ENCODE measurements at places on chromosomes 1 and 21.

GRCh38 chr1:212098310-212098709 is 62.8 kb downstream of the DTL start:
- DNase-seq, result no peak

DNA sequence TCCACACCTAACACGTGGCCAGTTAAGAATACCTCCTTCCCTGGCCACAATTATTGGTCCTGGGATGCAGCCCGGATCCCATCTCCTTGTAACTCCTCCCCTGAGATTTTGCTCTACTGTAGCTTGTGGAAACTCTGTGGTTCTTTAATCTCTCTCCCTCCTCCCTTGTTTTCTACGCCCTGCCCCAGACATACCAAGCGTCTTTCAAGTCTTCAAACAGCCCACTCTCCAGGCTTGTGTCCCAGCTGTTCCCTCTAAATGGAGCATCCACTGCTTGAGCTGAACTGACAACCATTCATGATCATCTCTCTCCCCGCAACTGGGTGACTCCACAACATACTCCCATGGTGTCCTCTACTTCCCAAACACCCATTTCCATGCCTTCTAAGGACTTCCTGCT is 111.6 kb downstream of the SIPA1L2 start:
- no peak for DNase-seq

GRCh38 chr1:60583696-60584095 is 498.7 kb upstream of the NFIA start:
- no peak for DNase-seq

DNA sequence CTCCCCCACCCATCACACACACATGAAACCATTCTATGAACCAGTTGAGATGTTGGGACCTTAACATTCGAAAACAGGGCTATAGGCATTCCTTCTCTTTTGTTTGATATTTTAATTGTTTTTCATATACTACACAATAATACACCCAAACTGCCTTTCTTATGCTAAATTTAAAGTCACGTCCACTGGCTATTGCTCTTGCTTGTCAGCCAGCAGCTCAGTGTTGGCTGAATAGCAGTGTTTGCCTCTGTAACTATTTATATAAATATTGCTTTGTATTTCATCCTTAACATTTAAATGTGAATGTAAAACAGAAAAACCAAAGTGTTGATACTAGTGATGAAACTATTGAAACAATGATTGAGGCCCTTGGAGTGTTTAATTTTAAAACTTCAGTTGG is 234.4 kb upstream of the KCNK2 start:
- DNase-seq, result no peak

DNA sequence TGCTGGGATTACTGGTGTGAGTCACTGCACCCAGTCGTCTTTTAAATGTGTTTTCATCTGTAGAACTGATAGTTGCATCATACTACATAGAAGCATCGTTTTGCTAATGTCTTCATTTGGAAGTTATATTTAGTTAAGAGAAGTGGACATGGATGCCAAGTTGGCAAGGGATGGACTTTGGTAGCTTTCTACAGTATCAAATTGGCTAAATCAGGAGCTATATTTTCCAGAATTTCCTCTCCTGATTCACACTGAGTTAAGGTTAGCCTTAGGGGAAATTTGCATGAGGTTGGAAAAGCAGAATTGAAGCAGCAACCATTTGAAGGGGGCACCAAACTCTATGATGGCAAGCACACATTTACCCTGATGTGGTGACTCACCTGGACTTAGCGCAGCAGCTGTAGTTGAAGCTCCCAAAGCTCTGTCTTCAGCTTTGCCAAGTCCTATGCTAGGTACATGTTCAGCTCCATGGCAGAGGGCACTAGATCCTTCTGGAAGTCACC is 43.9 kb downstream of the DUSP10 start:
- DNase-seq, result no peak

GRCh38 chr1:68046423-68046822 is 4.0 kb downstream of the DIRAS3 start:
- no peak for DNase-seq

- DNase-seq, result no peak
Measured at GRCh38 chr1:101147381-101147780, 89.4 kb upstream of the S1PR1 start.

GRCh38 chr1:25447547-25447946 is 16.9 kb downstream of the MACO1 start:
- DNase-seq, result no peak

Data from Peyer's patch (tissue), 4 donors.